ENCODE measurements at places on chromosomes 7 and 10.

DNA sequence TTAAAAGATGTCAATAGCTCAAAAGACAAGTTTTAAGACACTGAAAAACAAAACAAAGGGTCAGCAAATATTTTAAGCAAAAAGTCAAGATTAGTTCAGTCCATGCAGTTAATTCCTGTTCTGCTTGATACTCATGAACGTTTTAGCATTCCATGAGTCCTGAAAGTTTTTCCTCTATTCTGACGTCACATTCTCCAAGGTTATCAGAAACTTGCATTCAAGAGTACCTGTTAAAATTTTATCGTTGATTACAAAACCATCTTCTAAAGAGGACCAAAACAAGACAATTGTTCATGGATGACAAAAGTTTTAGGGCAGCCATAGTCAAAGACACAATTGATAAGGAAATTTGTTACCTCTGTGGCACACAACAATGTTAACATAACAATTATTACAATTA, 52.5 kb upstream of the VOPP1 start:
- DNase-seq = no peak

DNA sequence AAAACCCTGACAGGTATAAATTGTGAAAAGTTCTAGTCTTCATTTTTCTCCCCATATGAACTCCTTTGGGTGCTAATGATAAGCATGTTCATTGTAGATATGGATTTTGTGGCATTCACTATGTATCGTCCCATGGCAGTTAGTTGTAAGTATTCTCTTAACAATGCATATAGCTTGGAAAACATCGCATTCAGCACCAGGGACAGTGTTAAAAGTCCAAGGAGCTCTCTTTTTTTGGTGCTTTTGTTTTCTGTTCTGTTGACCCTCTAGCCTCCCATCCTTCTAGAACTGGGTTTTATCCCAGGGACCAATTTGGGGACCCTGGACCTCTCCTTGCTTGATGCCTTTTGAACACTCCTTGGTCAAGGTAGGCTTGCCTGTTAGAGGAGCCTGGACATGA, 37.7 kb downstream of the INSYN2A start:
- DNase-seq = no peak

GRCh38 chr10:72333112-72334015, 21.4 kb downstream of the DNAJB12 start:
- no peak for DNase-seq

DNA sequence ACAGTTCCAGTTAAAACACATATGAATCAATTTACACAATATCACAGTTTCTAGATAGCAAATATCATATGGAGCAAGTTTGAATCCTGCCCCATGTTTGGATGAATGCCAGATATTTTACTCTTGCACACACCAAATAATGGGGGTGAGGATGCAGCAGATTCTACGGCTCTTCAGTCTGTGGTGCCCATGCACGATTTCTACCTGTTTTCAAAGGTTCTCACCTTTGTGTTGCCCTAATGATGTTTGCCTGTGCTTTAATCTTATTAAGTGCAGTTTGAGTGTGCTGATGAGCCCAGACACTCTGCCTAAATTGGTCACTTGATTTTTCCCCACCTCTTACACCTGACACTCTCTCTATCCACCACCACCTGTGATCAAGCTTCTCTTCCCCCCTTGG, 119.6 kb downstream of the NPY start:
- DNase-seq = no peak

- DNase-seq = no peak
These were observed 44.1 kb upstream of the MXI1 start for GRCh38 chr10:110163192-110163773.

GRCh38 chr10:34406463-34407323, 408.4 kb downstream of the PARD3 start:
- DNase-seq = no peak

- DNase-seq = no peak
These were observed 169.8 kb upstream of the GPR26 start for GRCh38 chr10:123496375-123496774.

- DNase-seq = no peak
These were observed 91.3 kb upstream of the ABI1 start for GRCh38 chr10:26952094-26952493.

- DNase-seq = no peak
These were observed at the start of gene SH2B2 for GRCh38 chr7:102286237-102287110. SH2B2 (plus strand) TSS chr7:102286868; CDS start chr7:102300551, 13,683 bp downstream.

DNA sequence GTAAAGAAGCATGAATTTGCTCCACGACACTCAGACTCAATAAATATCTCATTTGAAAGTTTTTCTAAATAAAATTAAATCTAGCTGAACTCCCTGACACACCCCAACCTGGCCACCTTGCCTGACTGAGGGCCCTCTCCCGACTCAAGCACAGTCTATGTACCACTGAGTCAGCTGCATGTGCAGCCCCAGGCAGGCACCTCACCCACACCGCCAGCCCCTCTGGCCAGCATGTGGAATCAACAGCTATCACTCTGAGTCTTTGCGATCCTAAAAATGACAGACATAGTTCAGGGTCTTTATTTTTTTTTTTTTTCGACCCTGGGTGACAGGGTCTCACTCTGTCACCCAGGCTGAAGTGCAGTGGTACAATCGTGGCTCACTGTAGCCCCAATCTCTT, 35.2 kb downstream of the OAT start:
- no peak for DNase-seq

- no peak for DNase-seq
These were observed 131.9 kb downstream of the PHTF2 start for GRCh38 chr7:77930496-77930895.

DNA sequence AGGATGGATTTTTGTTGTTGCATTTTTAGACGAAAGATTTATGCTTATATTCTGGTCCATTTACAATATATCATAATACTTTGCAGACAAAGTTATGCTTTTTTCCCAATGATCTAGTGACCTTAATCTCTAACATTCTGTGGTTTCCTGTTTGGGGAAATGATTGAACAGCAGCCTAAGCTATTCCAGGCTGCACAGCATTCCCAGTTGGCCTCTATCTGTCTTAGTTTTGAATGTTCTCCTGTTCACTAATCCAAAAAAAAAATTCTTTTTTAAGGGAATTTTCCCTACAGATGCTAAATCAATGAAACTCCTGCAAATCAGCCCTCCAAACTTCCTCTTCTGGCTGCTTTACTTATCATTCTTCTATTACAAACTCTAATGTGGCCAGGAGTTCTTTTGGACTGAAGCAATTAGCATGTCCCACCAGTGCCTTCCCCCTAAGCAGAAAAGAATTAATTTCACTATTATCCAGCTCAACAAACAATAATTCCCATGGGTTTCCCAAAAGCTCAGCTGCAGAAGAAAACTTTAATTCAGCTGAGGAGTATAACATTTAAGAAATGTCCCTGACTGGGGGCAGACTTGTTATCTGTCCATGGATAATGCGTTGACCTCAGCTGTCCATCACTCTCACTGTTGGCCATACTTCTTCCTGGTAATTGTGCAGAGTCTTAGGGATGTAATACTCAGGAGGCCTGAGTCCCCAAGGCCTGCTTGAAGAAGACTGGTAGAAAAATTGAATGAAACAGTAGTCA, 81.9 kb upstream of the TRIL start:
- no peak for DNase-seq

DNA sequence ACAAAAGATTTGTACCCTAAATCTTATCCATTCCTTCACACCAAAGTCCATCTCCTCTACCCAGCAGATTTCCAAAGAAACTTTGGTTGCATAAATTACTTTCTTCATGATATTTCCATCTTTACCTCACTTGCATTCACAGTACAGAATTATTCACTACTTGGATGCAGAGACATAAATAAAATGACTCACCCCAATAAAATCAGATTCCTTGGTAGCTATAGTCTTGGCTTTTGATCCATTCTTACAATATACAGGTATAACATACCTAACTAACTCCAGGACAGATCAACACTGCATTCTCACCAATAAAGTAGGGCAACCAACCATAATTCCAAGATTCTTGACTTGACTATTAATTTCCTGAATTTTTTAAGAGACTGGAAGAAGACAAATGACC, 815.1 kb downstream of the MAGI2 start:
- no peak for DNase-seq

- no peak for DNase-seq
These were observed at the start of gene ADAM12 for GRCh38 chr10:126387931-126388911. ADAM12 (minus strand) TSS chr10:126388477; CDS start chr10:126388145, 332 bp downstream.

DNA sequence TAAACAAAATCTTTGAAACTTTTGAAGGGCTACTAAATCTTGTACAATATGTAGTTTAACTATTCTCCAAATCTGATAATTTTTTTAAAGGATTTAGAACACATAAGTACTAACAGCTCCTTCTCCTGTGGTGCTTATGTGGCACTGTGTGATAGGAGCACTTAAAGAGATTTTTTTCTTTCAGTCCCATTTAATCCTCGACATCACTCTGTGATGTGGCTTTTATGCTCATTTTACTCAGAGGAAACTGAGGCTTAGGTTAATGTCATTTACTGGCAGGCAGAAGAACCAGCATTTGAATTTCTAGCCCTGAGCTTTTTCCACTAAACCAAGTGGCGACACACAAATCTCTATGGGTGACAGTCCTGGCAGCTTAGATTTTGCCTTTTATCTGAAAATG, 92.4 kb downstream of the SAMD9 start:
- DNase-seq = no peak

GRCh38 chr10:126731610-126731990, 61.1 kb upstream of the C10orf90 start:
- no peak for DNase-seq
